A172 (cell line): ENCODE measurements at places on chromosomes 1 and 21.

GRCh38 chr1:207335695-207336363 is 14.4 kb downstream of the CD55 start:
- no peak for DNase-seq

GRCh38 chr1:87887100-87887499 is 558.4 kb downstream of the LMO4 start:
- no peak for DNase-seq

DNA sequence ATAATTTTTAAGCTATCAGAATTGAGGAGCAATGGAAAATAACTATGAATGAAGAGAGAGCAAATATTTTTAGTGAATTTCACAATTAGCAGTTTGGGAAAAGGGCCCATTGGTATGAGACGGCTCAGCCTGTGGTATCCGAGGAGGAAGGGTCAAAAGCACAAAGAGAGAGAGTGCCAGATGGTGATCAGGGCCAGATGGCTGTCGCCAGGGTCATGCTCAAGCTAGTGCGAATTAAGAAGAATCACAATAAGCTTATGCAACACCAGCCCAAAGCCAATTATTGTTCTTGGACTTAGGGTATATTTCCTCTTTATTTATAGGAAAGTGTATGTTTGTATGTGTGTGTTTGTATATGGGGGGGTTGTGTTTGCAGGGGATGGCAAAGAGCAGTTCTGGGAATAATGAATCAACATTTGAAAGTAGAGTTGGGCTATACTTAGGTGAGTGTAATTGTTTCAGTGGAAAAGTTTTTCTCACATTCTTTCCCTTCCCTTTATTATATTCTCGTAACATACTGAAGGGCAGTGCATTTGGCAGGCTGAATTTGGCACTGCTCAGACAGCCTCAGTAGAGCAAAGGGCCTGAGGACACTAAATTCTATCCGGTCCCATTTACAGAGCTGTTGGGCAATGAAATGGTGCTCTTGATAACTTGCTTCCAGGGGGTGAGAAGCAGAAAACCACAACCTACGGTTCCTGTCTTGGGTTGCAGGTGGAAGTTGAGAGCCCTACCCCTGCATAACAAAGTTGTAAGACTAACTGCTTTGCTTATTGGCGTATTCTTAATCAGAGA is 19.5 kb upstream of the DDR2 start:
- no peak for DNase-seq

DNA sequence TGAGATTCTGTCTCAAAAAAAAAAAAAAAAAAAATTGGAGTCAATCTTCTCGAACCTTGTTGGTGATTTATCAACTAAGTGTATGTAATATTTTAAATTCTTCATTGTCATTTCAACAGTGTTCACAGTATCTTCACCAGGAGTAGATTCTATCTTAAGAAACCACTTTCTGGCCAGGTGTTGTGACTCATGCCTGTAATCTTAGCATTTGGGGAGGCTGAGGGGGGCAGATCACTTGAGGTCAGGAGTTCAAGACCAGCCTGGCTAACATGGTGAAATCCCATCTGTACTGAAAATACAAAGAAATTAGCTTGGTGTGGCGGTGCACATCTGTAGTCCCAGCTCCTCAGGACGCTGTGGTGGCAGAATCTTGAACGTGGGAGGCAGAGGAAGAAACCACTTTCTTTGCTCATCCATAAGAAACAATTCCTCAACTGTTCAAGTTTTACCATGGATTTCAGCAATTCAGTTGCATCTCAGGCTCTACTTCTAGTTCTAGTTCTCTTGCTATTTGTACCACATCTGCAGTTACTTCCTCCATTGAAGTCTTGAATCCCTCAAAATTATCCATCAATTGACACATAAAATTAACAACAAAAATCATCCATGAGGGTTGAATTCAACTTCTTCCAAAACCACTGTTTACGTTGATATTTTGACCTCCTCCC is 30.4 kb upstream of the EYA3 start:
- DNase-seq, result no peak

DNA sequence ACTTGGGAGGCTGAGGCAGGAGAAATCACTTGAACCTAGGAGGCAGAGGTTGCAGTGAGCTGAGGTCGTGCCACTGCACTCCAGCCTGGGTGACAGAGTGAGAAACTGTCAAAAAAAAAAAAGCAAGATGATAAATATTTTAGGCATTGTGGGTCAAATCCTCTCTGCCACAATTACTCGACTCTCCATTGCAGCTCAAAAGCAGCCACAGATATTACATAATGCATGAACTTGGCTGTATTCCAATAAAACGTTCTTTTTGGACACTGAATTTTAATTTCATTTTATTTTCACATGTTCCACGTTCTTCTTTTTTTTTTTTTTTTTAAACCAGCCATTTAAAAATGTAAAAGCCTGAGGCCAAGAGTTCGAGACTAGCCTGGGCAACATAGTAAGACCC is 69.4 kb downstream of the TCP10L start:
- no peak for DNase-seq

GRCh38 chr1:54996359-54996868 is 2.3 kb upstream of the BSND start:
- DNase-seq, result peak; percentile 38

- no peak for DNase-seq
Measured at GRCh38 chr1:99869304-99869703, 19.1 kb downstream of the AGL start.

DNA sequence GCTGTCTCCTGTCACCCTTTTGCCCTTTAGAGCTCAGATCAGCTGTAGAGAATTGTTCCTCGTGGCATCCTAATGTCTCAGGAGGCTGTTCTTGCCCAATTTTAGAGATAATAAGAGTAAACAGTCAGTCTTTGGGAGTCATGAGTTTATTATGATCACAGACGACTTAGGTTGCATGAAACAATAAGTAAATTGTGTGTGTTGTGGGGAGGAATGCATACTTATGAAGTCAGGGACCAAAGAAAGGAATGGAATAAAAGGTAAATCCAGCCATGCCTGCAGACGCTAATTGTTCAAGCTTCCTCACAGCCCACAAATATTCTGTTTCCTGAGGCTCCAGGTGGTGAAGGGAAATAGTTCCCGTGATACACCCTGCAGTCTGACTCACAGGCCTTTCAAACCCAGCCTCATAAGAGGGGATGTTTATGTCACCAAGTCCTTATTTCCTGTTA is 897 bp downstream of the EPHX4 start:
- DNase-seq, result peak; percentile 69

- DNase-seq, result peak; percentile 91
Measured at GRCh38 chr1:155706139-155706538, 17.2 kb downstream of the DAP3 start.

DNA sequence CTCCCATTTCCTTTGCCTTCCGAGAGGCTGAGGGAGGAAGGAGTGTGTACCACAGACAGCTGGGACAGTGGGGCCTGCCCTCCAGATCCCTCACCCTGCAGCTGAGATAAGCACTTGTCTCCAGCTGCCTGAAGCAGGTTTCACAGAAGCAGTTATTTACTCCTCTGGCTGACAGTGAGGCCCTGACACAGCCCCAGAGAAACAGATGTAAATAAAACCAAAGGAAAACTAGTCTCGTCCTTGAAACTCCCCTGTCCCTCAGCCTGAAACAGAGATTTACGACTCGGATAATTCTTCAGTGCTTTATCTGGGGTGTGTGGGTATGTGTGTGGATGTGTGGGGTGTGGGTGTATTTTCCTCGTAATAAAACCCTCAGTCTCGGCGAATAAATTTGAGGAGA is 181.1 kb downstream of the IGSF21 start:
- DNase-seq, result no peak

DNA sequence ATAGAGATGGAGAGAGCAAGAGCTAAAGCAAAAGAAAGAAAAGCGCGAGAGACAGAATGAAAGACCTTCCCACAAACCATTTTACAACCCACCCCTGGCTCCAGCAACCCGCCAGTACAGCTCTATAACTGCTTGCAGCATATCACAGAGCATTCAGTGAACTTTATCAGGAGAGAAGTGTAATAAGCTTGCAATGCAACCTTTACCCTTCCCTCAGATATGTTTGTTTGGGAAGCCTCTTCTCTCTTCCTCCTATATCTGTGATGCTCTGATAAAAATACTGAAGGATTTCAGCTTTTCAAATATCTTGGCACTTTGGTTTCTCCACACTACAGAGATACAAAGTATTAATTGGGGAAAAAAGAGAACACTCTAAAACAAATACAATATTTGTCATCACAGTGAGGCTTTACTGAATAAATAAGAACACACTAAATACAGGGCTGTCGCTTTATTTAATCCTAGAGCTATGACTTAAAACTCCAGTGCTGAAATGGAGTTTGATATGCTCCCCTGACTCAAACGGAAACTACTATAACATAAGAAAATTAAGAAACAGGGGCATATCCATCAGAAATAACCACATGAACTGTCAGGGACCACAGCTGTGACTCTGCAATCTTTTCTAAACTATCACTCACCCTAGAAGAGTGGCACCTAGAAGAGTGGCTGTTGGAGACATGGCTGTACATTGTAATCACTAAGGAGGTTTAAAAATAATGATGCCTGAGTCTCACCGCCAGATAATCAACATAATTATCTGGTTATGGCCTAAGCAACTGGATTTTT is 6.7 kb downstream of the CRP start:
- no peak for DNase-seq

- DNase-seq, result no peak
Measured at GRCh38 chr1:20720631-20721091, 2.9 kb upstream of the KIF17 start.

GRCh38 chr1:95368178-95368577 is 134.2 kb downstream of the RWDD3 start:
- no peak for DNase-seq

DNA sequence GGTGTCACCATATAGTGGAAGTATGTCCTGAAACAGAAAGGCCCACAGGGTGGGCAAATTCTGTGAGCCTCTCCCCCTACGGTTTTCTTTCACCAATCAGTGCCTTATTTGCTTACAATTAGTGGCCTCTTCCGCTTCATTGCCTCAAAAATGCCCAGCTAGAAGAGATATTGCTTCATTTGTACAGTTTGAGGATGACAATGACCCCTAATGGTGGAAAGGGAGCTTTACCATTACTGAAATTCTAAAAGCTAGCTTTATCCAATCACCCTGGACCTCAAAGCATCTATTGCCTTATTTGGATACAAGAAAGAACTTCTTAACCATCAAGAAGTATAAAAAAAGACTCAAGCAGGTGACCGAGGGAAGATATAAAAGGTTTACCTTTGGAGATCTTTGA is 49.6 kb downstream of the LRRC71 start:
- no peak for DNase-seq
